ENCODE measurements at places on chromosomes 1 and 21.

GRCh38 chr1:70718086-70718630, 307.1 kb downstream of the CTH start:
- no peak for DNase-seq

DNA sequence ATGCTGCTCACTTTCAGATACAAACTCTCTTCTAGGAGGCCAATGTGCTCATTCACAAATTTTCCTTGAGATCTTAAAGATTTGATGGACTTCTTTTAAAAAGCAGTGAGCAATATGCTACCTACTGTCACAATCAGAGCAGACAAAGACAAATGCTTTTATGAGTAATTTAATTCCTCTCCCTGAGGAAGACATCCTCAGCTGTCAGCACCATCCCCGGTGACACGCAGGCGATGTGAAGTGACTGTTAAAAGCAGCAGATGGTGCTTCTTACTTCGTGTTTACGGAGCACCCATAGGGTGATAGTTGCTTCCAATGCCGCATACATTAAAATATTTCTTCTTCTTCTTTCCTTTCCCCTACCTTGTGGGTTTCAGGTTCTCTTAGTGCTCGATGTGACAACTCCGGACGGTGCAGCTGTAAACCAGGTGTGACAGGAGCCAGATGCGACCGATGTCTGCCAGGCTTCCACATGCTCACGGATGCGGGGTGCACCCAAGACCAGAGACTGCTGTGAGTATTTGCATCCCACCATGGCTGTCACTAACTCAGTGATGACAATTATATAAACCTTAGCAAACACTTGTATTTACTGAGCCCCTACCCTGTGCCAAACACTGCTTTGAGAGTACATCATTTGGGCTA, 29.1 kb downstream of the LAMC2 start:
- DNase-seq, result no peak

DNA sequence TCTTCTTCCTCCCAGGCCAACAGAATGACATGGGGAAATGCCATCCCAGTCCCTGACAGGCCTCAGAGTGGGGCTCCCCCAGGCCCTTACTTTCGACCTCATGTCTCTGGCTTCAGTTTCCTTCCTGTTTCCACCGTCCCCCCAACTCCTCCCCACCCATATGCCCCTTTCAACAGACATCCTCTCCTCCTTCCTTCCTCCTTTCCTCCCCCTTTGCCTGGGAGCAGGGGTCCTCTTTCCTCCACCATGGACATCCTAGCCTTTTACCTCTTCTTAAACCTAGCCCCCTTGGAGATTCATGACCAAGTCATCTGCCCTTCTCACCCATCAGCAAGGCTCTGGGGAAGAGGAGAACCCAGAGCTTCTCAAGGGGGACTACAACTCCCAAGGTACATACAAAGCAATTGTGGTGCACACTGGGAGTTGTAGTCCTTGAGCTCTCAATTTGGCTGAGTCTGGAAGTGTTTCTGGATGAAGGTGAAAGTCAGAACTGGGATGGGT, 4.0 kb downstream of the ZBTB7B start:
- DNase-seq, result no peak

DNA sequence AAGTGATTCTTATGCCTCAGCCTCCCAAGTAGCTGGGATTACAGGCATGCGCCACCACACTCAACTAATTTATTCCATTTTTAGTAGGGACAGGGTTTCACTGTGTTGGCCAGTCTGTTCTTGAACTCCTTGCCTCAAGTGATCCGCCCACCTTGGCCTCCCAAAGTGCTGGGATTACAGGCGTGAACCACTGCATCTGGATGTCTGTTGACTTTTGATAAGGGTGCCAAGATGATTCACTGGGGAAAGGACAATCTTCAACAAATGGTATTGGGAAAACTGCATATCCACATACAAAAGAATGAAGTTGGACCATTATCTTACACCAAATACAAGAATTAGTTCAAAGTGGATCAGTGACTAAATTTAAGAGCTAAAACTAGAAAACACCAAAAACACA, 19.8 kb downstream of the RO60 start:
- DNase-seq, result no peak

GRCh38 chr1:97201641-97202040, 480.1 kb downstream of the PTBP2 start:
- no peak for DNase-seq

- DNase-seq, result peak; percentile 29
Observed at GRCh38 chr1:53860967-53861411, 22.9 kb upstream of the NDC1 start.

DNA sequence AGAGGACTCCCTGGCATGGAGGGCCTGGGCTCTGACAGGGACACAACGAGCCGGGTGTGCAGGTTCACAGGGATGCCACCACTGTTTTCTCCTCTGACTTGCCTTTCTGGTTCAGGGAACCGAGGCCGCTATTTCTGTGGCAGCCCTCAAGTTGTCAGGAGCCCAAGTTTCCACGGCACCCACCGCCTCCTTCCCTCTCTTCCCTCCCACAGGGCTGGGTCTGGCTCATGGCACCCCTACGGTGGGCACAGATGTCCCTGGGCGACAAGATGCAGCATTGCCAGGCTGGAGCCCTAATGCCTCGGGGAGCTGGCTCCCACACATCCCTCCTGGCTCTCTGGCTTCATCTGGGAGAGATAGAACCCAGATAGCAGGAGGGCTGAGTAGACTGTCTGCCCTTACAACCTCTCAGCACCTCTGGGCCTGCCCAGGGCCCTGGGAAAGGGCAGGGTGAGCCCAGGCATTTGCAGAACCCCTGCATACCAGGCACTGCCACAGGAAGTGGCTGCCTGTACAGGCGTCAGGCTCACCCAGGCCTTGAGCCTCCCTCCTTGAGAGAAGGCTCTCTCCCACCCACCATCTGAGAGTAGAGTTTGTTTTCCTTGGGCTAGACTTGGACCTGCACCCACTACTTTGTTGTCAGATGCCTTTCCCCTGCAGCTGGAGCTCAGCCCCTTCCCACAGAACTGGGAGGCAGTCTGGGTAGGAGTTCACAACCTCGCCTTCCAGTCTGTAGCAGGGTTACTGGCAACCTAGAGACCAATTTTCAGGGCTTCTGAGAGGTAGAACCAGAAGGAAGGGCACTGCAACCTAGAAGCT, 20.5 kb downstream of the KCNC4 start:
- DNase-seq, result no peak

- DNase-seq, result no peak
Observed at GRCh38 chr1:210301615-210302000, 27.1 kb upstream of the HHAT start.

GRCh38 chr1:67850611-67851075, 17.4 kb upstream of the GNG12 start:
- peak; percentile 91 for DNase-seq

DNA sequence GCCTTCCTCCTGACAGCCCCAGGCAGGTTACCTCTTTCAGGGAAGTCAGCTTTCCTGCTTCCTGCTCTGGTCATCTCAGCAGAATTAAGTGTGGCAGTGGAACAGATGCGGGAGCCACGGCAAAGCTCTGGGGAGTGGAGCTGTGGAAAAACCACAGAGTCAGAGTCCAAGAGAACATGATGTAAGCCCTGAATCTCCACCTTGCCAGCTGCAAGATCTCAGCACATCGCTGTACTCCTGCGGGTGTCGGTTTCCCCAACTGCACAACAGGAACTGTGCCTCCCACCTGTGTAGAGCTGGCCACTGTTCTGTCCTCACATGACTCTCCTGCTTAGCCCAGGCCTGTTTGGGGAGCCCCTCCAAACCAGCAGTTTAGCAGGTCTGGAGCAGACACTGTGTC, 123.7 kb downstream of the MATN1 start:
- DNase-seq, result no peak

GRCh38 chr1:39615086-39615673, 24.3 kb downstream of the HEYL start:
- no peak for DNase-seq
